ENCODE measurements at places on chromosomes 5 and 9.

DNA sequence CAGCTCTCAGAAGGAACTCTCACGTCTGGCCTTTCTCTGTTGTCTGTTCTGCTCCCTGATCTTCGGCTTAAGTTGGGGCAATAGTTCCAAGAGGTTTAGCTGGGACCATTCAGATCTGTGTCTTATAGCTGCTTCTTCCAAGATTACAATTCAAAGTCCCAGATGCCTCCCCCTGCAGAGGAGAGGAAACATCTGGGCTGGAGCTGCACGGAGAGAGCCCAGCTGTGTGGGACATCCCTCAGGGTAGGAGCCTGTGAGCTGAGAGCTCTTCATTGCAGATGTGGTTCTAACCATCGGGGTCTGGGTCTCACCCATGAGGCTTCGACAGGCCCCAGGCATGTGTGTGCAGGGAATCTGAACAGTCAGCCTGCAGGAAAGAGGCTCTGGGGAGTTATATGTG, 9.0 kb upstream of the PHF19 start:
- DNase-seq: no peak

DNA sequence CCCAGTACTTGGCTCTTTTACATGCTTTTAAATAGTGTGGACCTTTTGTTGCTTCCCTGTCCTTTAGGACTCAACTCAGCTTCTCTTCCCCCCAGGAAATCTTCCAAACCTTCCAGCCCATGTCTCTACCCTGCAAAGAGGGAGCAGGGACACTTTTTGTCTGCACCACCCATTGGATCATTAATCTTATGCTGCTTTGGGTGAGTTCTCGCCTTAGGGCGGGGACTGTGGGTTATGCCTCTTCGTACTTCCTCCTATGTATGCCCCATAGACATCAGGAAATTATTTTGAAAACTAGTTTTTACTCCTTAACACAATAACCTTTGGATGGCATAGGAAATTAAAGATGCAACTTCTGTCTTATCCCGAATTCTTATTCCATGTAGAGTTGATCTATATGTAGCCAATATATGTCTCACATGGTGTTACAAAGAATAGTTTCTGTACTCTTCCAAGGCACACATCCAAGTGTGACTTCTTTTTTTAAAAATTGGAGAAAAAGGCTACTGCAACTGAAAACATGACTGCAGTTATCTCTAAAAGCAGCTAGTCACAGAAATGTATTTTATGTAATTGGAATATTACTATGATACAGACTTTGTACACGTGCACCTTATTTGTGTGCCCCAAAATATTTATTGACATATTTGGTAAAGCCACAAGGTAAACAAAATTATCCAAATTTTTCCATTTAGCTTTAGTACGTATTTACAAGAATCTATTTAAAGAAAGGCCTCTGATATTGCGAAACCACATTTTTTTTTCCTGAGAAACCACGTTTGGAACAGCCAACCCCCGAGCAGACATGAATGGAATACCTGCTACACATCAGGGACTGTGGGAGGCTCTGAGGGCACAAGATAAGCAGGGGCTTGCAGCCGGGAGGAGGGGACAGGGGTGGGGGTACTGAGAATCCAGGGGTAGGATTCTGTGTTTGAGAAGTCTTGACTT, 133.6 kb downstream of the WDR41 start:
- DNase-seq: no peak

DNA sequence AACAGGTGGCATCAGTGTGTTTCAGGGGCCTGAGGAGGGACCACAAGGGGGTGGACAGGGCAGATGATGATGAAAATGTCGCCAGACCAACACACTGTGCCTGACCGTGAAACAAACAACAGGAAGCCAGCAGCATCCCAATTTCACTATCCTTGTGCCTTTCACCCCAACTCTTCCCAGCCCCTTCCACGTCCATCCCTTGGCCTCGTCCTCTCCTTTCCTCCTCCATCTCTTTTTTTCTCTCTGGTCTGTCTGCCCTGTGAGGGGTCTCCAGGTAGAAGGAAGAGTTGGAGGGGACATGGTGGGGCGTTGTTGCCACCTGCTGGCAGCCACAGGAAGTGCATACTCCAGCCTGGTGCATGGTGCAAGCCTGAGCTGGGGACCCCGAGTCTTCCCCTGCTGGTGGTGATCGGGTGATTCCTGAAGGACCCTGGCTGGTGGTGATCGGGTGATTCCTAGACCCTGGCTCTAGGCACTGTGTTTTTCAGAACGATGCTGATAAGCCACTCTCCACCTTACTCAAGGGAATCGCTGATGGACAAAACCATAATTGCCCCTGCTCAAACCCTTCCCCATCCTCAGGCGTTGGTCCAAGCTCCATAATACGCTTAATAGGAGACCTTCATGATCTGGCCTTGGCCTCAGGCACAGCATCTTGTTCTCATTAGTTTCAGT, 21.7 kb upstream of the NSD1 start:
- no peak for DNase-seq

- DNase-seq: no peak
These were observed 10.4 kb upstream of the ANXA1 start for GRCh38 chr9:73141282-73141681.

DNA sequence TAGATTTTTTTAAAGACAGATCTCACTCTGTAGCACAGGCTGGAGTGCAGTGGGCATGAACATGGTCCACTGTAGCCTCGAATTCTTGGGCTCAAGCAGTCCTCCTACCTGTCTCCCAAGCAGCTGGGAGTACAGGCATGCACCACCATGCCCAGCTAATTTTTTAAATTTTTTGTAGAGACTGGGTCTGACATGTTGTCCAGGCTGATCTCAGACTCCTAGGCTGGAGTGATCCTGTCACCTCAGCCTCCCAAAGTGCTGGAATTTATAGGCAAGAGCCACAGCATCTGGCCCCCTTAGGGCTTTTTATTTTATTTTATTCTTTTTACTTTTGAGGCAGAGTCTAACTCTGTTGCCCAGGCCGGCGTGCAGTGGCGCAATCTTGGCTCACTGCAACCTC, 56.4 kb downstream of the NSD1 start:
- DNase-seq: no peak

- no peak for DNase-seq
These were observed 207.0 kb upstream of the MAP3K1 start for GRCh38 chr5:56608217-56608925.

- no peak for DNase-seq
These were observed 345.9 kb upstream of the NUDT12 start for GRCh38 chr5:103908336-103909080.

- no peak for DNase-seq
These were observed 6.7 kb downstream of the IRX4 start for GRCh38 chr5:1875843-1876659.

GRCh38 chr9:91789941-91790340, 160.1 kb downstream of the ROR2 start:
- DNase-seq: no peak

DNA sequence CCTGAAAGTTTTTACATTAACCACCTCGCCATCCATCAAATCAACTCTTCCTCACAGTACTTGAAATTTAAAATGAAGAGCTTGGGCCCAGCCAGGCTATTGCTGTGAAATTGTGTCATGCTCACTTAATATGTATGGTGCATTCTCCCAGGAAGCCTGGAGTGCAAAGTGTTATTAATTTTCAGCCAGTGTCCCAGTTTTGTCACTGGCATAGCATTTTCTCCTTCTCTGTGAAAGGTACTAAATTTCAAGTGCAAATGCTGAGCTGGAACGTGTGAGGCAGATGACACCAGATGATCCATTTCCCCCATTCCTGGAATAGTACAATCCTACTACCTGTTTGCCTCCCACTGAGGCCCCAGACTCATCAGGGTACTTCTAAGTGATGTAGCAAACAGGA, 397.6 kb upstream of the ACTBL2 start:
- DNase-seq: no peak

DNA sequence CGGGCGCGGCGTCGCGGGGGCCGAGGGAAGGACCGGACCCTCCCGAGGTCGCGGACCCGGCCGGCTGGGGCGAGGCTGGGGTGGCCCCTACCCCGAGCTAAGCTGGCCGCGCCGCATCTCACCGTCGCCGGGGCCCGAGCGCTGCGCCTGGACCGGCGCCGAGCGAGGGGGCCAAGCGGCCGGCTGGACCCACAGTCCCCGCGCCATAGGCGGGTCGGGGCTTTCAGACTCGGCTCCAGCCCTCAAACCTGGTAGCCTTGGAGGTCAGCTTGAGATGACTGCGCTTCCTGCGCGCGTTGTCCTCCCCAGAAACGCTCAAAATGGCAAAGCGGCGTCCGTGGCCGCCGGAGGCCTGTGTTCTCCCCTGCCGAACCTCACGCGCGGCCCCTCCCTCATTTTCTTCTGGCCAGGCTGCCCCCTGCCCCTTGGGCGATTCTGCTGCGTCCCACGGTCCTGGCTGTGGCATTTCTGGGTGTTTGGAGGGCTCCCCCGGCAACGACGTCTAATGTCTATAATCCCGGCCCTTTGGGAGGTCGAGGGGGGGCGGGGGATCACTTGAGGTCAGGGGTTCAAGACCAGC, 8.7 kb upstream of the GRIN1 start:
- DNase-seq: no peak

DNA sequence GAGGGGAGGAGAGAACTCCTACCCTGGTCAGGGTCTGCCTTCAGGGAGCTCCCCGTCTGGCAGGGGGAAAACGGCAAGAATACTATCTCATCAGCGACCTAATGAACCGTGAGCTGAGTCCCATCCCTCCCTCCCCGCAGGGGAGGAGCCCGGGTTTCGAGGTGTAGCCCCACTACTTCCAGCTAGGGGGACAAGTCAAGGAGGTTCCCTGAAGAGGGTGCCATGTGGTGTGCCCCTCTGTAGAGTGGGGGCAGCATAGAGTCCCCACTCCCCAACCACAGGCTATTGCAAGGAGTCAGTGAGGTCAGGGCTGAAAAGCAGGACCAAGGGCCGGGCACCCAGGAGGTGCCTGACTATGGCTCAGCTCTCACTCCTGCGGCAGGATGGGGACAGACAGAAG, 50.9 kb upstream of the RXRA start:
- DNase-seq: no peak

DNA sequence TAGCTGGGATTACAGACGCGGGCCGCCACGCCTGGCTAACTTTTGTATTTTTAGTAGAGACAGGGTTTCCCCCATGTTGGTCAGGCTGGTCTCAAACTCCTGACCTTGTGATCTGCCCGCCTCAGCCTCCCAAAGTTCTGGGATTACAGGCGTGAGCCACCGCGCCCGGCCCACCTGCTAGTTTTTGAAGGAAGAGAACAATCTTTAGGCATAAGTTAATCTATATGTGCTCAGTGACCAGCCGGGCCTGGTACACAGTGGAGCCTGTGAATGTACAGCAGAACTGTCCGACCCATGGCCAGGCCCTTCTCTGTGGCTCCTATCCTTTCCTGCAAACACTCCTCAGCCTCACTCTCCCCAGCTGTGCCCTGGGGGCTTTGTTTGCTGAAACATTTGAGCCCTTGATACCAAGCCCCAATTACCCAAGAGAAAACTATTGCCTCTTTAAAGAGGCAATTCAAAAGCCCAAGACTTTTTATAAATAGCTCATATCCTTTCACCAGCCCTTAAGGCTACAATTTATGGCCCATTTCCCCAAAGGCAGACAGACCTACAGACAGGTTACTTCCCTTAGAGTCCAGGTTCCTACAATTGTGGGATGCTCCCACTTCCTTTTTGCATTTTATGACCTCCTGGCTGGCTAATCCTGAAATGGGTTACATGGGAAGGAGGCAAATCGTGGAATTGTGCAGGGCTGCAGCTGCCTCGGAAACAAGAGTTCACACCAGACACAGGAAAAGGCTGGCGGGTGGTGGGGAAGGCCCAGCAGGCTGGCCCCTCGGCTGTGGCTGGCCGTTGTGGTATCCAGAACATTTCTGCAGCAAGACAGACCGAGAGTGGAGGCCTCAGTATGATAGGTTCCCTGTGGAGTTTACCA, 37.5 kb downstream of the SPRY4 start:
- DNase-seq: no peak

DNA sequence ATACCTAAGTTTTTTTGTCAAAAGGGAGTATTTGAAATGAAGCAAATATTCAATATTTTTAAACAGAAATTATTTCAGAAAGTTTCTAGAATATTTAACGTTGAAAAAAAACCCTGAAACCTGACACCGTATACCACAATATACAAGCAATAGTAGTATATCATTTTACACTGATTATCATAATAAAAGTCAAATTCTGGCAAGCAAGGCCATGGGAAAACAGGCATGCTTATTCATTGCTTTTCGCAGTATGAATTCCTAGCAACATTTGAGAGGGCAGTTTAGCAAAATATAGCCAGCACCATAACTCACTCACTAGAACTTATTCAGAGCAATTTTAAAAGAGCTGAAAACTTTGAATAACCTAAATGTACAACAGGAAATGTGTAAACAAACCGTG, 46.1 kb downstream of the ERAP1 start:
- DNase-seq: no peak

DNA sequence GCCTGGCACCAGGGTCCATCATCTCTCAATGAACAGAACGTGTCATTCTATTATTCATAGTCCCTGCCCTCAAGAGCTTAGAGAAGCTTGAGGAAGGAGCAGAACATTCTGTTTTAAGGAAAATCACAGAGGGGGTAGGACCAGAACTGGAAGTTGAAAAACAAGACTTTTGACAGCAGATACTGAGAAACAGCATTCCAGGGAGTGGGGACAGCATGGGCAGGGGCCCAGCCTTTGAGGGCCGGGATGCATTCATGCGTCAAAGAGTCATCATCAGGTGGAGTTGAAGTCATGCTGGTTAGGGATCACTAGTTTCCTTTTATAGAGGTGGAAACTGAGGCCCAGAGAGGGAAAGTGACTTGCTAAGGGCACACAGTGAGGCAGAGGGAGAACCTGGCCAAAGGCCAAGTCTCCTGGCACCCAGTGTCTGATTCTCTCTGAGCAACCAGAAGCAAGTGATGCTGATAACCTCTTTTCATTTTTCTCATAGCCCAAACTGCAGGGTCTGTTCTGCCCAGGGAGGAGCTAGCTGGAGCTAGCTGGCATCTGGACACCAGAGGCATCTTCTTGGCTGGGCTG, 41.5 kb upstream of the STXBP1 start:
- DNase-seq: no peak

DNA sequence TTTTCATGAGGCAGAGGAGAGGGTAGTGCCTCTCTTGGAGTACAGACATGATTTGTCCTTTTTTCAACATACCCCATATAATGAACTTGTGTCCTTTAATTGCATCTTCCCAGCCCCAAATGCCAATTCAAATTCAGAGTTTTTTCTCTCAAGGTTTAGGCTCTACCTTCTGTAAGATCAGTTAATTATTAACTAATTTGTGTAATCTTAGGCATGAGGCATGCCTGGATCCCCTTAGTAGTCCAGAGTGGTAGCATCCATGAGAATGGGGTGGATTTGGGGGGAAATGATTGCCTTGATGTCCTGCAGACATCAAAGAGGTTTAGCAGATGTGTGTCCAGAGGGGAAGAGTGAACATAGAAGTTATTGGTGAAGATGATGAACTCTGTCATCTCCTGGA, 533.3 kb downstream of the LRRC70 start:
- DNase-seq: no peak

GRCh38 chr5:135905144-135905543, 9.5 kb upstream of the IL9 start:
- no peak for DNase-seq

DNA sequence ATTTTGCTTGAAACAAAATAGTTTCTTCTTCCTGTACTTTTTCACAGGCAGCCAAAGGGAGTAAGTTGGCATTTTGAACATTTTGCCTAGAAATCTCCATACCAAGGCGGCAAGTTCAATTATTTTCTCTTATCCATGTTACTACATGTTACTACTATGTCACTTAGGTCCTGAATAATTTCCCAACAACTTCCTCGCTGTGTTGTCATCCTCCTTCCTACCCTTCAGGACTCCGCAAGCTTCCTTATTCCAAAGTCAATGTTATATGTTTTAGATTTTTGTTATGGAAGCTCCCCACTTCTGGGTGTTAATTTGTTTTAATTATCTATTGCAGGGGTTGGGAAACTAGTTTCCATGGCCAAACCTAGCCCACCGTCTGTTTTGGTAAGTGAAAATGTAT, 9.9 kb upstream of the B4GALT1 start:
- DNase-seq: no peak

- DNase-seq: no peak
These were observed 33.4 kb downstream of the TJP2 start for GRCh38 chr9:69207503-69207902.

All from left renal pelvis (tissue), 4 donors.